ENCODE measurements at places on chromosomes 2 and 18. TPM values are rescaled to one million over a fixed set of nuclear protein-coding genes. Genes with fewer than 3 reads are reported as not detected.

The AMER3 gene
- total RNA-seq: not detected

The CHN1 gene
- total RNA-seq: 1.3 TPM

The WNT10A gene
- 7.5 TPM for total RNA-seq

The FNDC4 gene
- 2.8 TPM for total RNA-seq

The TPRKB gene
- 16.8 TPM for total RNA-seq

The AP1S3 gene
- total RNA-seq: 70.7 TPM

The PTH2R gene
- not detected for total RNA-seq

The NEUROD1 gene
- not detected for total RNA-seq

The ANKRD30B gene
- total RNA-seq: not detected

The KCNK3 gene
- not detected for total RNA-seq

The UNC80 gene
- 0.21 TPM for total RNA-seq

The FBXO15 gene
- total RNA-seq: 0.78 TPM

The KANSL1L gene
- total RNA-seq: 9.2 TPM

The SFTPB gene
- total RNA-seq: not detected
